ENCODE measurements at places on chromosomes 7 and 10.

DNA sequence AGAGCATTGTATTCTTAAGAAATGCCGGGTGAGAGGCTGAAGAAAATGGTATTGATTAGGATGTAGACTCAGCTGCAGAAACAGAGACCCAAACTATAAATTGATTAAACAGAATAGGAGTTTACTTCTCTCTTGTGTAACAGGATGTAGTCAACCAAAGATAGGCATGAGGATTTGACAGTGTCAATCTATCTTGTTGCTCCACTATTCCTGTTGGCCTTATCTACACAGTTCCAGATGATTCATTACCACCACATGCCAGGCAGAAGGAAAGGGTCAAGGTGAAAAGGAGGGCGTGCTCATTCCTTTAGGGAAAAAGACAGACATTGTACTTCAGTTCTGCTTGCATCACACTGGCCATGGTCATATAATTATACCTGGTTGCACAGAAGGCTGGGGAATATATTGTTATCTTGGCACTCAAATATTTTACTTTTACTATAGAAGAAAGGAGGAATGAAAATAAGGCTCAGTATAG, 11.9 kb upstream of the DMTF1 start:
- no peak for DNase-seq

GRCh38 chr7:16660702-16661464, 14.9 kb downstream of the BZW2 start:
- no peak for DNase-seq

GRCh38 chr7:137360087-137360679, 16.6 kb upstream of the PTN start:
- no peak for DNase-seq

- DNase-seq: no peak
Measured at GRCh38 chr7:43105521-43106120, 6.8 kb upstream of the HECW1 start.

DNA sequence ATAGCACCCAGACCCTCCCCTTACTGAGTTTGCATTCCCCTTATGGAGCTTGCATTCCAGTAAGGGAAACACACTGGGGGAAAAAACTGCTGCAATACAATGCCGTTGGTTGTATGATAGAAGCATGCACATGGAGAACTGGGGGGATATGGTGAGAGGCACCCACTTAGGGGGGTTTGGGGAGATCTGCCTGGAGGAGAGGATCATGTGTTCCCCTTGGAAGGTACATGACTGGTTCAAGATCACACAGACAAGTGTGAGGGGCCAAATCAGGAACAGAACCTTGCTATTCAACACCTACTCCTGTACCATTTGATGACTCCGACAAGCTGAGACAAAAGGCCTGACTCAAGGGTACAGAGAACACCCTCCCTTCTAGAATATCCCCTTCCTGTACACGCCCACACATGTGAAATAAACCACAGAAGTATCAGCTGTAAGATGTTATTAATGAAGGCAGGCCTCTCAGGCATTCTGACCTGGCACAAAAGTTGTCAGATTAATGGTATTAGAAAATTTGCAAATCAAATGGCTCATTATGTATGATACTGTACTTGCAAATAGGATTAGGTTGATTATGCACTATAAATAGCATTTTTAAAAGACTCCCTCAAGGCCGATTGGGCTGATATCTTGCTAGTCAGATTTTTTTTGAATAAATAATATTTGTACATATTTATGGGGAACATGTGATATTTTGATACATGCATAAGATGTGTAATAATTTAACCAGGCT, 122.2 kb downstream of the NPY start:
- DNase-seq: no peak

DNA sequence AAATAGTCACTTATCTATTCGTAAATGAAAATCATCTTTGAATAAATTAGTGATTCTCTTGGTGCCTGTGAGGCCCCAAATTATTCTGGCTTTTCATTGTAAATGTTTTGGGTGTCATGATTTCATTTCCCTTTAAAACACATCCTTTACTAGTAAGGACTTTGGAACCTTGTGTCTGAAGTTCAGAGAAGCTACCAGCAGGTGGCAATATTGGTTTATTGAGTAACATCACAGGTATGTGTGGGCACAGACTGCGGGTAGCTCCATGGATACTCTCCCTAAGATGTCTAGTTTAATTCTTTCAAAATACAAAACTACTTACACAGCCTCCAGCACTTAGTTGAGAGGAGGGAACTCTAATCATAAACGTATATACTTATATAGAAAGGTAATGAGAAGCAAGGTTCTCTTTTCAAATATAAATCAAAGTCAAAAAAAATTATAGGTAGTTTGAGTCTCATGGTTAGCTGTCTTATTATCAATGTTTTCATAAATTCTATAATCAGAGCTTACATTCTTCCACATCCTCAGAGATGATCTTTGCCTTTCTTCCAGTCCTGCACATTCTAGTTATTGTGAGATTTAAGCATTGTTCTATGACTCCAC, 449.6 kb downstream of the GRM8 start:
- no peak for DNase-seq

DNA sequence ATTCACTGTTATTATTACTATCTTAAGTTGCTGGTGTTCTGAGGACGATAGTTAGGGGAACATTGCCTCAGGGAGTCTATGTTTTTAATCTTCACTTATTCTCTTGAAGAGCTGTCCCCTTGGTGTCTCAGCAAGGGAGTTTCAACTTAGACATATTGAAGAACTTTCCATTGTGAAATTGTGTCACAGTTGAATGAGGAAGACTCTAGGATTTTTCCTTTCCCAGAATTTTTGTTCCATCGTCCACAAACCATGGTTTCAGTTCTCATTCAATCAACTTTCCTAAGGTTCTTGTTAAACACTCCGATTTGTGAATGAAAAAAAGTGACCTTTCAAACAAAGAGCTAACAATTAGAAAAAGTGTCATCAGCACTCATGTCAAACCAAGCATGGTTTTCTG, 128.3 kb downstream of the GATA3 start:
- no peak for DNase-seq

- DNase-seq: no peak
Measured at GRCh38 chr7:125871431-125871830, 941.8 kb upstream of the POT1 start.

DNA sequence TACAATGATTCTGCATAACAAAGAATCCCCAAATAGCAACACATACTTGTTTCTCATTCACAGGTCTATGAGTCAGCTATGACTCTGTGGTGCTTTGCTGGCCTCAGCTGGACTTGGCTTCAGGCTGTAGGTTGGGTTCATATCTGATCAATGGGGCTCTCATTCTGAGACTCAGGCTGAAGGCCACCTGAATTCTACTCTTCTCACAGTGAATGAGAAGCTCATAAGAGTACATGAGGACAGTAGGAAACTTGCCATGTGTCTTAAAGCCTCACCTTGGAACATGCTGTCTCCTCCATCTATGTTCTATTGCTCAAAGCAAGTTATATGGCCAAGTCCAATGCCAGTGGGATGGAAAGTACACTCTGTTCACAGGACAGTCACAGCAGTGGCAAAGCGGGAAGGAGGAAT, 292.9 kb downstream of the BMPER start:
- DNase-seq: no peak

DNA sequence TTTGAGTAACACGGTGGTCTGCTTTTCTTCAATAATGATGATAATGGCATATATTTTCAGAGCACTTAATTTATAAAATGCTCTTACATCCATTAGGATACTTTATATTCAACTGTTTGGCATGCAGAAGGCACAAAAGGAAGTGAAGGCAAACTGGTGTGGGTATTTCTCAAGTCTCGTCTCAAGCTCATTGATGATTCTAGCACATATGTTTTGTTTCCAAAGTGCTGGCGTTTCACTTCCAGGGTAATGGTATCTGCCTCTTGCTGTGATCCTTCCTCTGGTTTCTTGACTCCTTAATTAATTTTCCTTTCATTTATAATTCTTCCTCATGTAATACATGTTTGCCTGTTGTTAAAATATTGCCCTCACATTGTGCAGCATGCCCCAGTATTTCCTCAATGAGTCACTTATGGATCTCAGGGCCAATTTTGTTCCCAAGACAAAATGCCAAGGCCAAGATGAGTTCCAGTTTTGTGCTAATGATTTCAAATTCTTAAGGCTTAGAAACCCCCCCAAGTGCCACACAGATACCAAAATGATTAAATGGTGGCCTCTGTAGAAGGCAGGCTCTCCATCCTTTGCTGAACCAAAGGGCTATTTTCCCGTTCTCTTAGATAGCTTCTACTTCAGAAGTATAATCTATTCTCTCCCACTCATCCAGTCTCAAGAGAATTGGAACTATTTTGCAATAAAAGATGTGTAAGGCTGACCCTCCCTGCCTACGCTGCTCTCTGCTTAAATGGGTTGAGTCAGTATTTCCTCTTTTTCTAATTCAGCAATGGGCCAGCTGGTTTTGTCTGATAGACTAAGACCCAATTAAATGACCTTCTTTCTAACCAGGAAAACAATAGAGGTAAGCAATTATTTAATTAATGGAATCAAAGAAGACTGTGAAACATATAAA, 171.2 kb downstream of the ZNF365 start:
- no peak for DNase-seq

DNA sequence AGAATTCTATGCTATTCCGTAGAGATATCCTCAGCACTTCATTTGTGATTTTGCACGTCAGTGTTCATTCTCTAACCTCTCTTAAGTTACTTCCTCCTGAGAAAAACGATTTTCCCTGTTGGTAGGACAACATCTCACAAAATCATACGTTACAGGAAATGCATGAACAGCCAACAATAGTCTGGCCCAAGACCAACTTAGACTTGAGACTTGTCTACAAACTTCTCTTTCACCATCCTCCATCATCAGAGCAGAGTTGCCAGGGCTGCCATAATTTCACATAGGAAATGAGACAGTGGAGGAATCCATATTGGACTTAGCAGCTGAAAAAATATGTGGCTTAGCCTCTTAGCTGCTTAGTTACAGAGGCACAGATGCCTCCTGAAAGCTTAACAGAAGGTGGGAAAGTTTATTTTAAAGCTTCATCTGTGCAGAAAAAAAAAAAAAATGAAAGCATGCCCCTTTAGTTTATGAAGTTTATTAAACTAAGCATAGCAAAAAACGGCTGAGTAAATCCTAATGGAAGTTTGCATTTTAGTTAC, 222.5 kb upstream of the CACNA2D1 start:
- DNase-seq: no peak

- DNase-seq: no peak
Measured at GRCh38 chr10:77497748-77498147, 139.9 kb downstream of the KCNMA1 start.

DNA sequence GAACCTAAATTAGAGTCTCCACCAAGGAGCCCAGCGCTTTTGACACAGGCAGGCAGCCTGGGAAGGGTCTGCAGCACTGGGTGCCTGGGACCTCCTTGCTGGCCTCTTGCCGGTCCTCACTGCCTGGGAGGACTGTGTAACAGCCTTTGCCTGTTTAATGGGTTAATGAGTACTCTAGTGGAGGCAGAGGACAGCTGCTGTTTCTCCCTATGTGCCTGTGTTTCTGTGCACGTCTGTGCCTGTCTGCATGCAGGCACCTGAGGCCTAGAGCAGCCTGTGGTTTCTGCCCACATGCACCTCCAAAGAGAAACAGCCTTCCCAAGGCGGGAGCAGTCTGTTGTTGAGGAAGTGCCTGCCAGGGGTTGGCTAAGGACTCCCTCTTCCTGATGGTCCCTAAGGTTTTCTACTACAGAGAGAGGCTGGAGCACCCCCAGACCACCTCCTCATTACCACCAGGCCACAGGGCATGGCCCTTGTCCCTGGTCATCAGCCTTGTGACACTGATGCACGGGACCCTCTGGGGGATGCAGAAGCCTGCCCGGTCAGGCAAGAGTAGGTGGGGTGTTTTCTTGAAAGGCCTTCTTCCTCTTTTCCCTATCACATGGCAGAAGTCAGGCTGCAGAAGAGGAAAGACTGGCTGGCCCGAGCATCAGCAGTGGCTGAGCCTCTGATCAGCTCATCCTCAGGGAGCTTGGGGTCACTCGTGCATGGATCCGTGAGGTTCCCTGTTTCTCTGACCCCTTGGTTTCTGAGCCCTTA, 14.2 kb downstream of the SLC29A3 start:
- DNase-seq: no peak

DNA sequence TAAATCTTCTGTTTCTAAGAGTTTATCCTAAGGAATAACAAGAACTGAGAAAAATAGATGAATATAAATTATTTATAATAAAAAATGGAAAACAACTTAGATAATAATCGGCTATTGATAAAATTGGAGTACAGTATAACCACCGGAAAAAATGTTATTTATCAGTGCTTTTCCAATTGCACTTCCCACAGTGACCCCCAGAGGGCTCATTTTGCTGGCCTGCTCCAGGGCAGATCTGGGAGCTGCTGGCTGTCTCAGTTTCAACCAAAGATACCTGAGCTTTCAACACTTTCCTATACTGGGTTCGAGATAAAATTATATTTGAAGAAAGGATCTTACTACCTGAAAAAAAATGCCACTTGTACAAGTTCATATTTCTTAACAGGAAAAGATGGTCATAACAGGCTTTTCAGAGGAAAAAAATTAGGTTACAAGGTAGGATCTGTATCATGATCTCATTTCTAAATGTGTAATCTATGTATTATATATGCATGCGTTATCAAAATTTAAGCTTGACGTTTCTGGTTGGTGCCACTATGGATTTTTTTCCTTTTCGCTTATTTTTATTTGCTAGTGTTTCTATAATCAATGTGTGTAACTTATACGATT, 165.7 kb downstream of the NPSR1 start:
- peak; percentile 26 for DNase-seq

DNA sequence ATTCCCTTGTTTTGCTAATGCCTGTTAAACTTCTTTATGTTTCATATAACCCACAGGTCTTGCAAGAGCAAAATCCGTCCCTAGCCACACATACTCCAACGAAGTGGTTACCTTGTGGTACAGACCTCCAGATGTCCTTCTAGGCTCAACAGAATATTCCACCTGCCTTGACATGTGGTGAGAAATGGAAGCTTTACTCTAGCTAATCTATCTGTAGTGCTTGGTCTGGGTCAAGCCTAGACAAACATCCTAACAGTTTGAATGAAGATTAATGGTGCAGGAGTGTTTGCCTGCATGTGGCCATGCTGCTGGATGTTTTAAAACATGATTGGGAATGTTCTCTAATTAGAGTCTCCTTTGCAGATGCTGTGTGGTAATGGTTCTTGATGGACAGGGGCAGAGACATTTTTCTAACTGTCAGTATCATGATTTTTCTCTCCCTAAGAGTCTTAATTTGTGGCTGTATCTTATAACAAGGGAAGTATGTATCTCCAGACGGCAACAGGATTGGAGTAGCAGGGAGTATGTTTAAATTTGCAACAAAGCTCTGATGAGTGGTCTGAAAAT, 308.5 kb upstream of the FZD1 start:
- DNase-seq: no peak

GRCh38 chr7:124101173-124101768, 68.4 kb upstream of the TMEM229A start:
- DNase-seq: no peak

All from stimulated activated naive CD4-positive, alpha-beta T cell (primary cell).